ENCODE measurements at places on chromosomes 11 and 22.

GRCh38 chr11:69320326-69320725, 26.4 kb downstream of the MYEOV start:
- no peak for ATAC-seq

DNA sequence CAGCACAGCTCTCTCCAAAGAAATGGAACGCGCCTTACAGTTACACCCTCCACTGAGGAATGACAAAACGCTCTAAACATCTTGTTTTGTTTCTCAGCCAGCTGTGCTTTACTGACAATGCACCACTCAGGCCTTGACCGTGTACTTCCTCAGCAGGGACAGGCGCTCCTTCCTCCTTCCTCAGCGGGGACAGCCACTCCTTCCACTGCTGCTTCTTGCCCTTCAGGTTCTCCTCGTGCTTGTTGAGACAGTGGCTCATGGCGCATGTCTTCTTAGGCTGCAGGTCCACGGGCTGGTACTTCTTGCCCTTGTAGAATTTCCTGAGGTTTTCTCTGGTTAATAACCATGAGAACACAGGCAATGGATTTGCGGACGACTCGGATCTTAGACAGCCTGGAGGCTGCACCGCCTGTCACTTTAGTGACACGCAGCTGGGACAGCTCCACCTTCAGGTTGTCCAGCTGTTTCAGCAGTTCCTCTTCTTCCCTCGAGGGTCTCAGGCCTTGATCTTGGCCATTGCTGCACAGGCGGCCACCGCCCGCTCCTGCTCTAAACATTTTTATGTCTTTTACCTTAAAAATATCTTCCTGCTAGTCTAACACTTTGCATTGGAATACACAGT, 613.8 kb downstream of the BRD1 start:
- no peak for ATAC-seq

- no peak for ATAC-seq
Observed at GRCh38 chr11:113193946-113194345, 120.4 kb upstream of the TTC12 start.

- no peak for ATAC-seq
Observed at GRCh38 chr22:27157666-27158370, 500.4 kb downstream of the MIAT start.

- no peak for ATAC-seq
Observed at GRCh38 chr11:87306262-87306851, 268.6 kb downstream of the TMEM135 start.

- no peak for ATAC-seq
Observed at GRCh38 chr22:27809700-27810608, 8.4 kb upstream of the MN1 start.

GRCh38 chr11:75632450-75632849, 36.4 kb downstream of the MAP6 start:
- no peak for ATAC-seq

- no peak for ATAC-seq
Observed at GRCh38 chr22:20247010-20247505, 21.1 kb downstream of the RTN4R start.

GRCh38 chr22:31089160-31090100, 8.3 kb downstream of the SMTN start:
- no peak for ATAC-seq

GRCh38 chr11:36066891-36067290, 123.0 kb downstream of the LDLRAD3 start:
- no peak for ATAC-seq

- no peak for ATAC-seq
Observed at GRCh38 chr22:49431551-49431950, 396.1 kb downstream of the BRD1 start.

- ATAC-seq = no peak
Observed at GRCh38 chr11:123174196-123175183, 20.6 kb downstream of the CLMP start.

GRCh38 chr11:121112498-121113455, 11.7 kb downstream of the TECTA start:
- peak; percentile 59 for ATAC-seq

DNA sequence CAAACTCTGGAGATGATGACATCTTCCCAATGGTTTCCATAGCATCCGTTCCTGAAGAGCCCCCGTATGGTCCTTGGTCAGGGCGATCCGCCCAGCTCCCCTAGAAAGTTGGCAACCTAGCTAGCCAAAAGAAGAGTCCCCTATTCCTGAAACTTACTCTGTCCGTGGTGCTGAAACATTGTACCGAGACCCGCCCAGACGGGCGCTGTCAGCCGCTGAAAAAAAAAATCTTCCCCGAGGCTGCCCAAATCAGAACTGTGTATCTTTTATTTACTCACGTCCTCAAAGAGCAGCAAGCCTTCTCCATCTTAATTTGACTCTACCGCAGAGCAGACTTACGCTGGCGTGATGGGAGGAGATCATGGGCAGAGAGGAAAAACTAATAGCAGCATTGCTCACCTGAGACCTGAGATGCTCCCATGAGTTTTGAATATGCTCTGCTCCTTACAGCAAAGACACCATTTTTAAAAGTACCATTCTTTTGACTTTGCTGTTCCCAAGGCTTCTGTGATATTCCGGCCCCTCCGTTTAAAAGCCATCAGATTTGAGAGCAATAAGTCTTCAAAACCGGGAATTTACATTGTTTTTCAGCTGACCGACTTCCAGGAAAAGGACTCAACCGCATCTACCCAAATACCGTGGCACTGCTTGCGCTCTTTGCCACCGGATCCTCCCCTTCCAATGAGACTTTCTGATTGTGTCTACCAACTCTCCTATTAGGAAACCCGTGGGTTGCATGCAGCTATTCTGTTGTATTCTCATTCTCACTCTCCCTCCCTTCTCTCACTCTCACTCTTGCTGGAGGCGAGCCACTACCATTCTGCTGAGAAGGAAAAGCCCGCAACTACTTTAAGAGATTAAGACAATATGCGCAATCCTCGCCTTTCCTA, at the start of gene SLC17A6:
Gene SLC17A6, plus strand, starts transcription at position 786 of the 890 bp plus-strand sequence. CDS start 153 bp downstream, outside the sequence.
- ATAC-seq = no peak

DNA sequence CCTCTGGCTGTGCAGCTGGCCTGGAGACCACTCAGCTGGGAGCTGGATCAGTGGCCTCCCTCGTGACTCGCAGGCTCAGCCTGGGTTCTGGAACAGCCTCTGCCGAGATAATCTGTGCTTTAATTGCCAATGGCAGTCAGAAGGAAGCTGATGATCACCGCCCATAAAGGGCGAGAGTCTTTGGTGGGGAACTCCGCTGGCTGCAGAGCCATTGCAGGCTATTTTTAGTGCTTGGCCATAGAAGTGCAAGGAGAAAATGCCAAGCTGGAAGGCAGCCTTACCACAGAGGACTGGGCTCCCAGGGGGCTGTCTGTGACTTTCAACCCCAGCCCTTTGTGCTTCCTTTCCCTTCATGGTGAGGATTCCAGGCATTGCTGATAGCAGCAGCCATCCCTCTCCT, 62.2 kb upstream of the TENM4 start:
- ATAC-seq = no peak

GRCh38 chr11:35160246-35160824, 21.4 kb downstream of the CD44 start:
- peak; percentile 61 for ATAC-seq

DNA sequence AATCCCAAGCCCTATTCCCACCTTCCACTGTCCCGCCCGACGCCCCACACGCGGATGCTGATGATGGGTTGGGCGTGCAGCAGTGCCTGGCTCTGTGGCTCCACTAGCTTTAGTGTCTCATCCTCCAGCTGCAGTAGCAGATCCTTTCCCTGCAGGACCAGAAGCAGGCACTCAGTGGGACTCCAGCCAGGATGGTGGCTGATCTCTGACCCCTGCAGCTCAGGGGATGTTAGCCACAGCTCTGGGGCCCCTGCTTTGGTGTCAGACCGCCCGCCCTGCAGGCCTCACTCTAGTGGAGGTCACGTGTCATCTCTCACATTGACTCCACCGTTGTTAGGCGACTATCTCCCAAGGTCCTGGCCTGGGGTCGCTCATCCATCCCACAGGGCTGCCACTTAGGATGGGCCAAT, 11.8 kb downstream of the SMPD1 start:
- peak; percentile 66 for ATAC-seq

DNA sequence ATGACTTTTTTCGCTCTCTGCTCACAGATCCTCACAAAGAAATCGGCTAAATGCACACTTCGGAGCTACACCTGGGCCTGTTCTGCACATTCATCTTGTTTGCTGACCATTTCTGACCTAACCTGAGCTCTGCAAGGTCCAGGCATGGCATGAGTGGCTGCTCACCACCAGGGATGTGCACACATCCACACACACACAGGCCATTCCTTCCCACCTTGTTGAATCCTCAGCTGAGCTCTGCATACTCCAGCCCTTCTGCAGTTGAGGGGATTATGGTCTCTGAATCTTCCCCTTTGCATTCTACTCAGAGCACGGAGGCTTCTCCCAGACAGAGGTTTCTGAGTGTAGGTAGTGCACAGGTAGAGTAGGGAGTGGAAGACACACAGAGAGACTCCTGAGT, 411.9 kb upstream of the B3GAT1 start:
- no peak for ATAC-seq

DNA sequence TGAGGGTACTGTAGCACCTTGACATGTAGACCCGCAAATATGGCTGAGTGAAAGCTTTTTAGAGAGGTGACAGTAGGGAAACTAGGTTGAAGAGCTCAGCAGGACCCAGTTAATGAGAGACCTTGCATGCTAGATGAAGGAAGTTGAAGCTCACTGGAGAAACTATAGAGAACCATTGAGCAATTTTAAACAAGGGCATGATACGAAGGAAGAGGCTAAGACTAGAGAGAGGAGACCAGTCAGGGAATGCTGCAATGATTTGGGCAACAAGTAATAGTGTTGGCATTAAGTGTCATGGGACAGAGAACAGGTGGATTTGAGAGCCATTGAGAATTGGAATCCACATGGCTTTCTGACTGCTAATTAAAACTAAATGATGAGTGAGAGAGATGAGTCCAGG, 4.1 kb downstream of the OLFML1 start:
- no peak for ATAC-seq

GRCh38 chr22:46290843-46291785, 5.6 kb upstream of the GTSE1 start:
- ATAC-seq = no peak

DNA sequence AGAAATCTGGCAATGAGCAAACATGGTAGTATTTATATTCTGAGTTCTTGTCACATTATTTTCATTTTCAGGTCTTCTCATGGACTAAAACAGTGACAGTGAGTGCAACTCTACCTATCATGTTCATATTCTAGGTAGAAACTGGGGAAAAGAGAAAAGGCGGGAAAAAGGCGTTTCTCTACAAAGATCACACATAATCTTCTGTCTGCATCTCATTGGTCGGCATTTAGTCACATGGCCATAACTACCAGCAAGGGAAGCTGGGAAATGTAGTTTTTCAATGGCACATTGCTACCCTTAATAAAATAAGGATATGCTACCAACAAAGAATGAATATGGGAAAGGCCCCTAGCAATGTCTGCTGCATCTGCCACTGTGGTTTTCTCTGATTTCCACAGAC, 57.6 kb upstream of the B3GAT1 start:
- no peak for ATAC-seq

DNA sequence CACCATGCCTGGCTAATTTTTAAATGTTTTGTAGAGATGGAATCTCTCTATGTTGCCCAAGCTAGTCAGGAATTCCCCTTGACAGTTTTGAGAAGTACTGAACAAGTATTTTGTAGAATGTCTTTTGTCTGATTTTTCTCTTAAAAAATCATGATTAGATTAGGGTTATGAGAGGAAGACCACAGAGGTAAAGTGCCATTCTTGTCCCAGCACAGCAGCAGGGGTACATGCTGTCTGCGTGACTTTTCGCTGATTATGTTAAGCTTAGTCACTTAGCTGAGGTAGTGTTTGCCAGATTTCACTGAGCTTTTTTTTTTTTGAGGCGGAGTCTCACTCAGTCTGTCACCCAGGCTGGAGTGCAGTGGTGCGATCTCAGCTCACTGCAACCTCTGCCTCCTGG, 13.6 kb upstream of the NUP160 start:
- ATAC-seq = peak; percentile 76

GRCh38 chr11:86678823-86679222, 6.4 kb upstream of the ME3 start:
- ATAC-seq = no peak

DNA sequence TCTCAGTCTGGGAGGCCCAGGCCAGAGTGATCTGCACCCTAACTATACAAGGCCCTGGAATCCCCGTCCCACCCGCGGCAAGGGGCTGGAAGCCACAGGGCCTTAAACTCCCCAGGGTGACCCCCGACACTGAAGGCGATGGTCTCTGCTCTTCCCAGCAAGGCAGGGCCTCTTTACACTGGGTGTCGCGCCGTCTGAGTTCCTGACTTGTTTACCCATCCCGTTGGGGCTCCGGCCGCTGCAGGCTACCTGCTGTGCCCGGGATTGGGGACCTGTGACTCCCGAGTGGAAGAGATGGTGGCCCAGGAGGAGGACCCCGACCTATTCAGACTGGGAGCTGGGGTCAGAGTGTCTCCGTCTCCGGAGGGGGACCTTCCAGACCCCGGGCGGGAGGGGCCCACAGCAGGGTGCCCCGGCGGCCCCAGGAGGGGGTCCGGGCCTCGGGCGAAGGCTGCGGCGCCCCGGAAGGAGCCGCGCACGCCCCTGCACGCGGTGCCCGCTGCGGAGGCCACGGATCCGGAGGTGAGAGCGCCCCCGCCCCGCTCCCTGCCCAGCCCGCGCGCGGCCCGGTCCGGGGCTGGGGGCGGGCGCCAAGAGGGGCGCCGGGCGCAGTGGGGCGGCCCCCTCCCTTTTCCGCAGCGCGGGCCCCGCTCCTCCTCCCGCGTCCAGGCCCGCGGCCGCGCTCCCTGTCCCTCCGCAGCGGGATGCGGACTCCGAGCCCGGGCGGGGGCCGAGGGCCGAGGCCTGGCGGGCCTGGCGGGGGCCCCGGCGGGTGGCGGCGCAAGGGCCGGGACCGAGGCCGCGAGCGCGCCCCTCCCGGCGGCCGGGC, 560 bp upstream of the MPPED1 start:
- no peak for ATAC-seq

GRCh38 chr11:11816511-11817314, 25.1 kb upstream of the USP47 start:
- no peak for ATAC-seq

- no peak for ATAC-seq
Observed at GRCh38 chr11:100878474-100878873, 191.4 kb downstream of the ARHGAP42 start.

GRCh38 chr11:14357881-14358728, 878 bp downstream of the RRAS2 start:
- ATAC-seq = peak; percentile 66

GRCh38 chr11:57396744-57397143, 6.3 kb upstream of the PRG2 start:
- no peak for ATAC-seq
